ENCODE measurements at places on chromosomes 4 and X.
A peak's percentile ranks its signal among the peaks of the same experiment; 100 is the strongest.

DNA sequence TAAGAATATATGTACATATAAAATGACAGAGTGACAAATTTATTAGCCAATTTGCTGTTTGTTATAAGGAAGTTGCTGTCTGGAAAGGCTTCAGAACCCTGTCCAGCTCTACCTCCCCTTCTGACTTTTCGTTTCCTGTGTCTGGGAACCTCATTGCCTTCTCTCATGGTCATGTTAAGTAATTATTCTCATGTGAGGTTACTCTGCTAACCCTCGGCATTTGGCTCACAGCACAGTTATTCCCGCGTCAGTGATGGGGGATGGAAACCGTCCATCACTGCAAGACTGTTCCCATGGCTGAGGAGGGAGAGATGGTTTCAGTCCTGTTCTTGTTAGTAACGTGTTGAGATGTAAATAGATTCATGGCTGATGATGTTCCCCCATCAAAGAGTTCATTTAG lies 11.9 kb downstream of the EDNRA start:
- peak; percentile 70 for DNase-seq

- DNase-seq, result no peak
Observed at GRCh38 chr4:87055311-87055710, 120.5 kb downstream of the AFF1 start.

DNA sequence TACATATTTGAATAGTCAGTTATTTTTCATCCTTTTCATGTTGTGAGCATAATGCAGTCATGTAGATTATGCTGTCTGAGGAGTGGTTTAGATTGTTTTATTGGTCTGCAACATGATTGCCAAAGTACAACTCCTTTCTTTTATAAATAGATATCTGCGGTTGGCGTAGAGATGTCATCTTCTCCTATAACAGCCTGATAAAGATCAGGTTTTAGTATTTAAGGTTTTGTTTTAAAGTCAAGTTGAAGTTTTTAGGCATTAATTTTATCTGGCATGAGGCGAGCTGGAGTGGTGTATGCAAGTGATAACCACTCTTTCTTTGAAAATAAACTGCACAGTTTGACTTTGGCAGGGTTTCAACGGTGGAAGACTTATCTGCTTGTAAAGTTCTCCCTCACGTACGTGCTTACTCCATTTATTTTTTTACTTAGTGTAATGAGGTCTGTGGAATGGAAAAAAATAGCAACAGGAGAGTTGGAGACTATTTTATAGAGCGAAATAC lies 126.3 kb downstream of the FBXO8 start:
- DNase-seq, result peak; percentile 90

DNA sequence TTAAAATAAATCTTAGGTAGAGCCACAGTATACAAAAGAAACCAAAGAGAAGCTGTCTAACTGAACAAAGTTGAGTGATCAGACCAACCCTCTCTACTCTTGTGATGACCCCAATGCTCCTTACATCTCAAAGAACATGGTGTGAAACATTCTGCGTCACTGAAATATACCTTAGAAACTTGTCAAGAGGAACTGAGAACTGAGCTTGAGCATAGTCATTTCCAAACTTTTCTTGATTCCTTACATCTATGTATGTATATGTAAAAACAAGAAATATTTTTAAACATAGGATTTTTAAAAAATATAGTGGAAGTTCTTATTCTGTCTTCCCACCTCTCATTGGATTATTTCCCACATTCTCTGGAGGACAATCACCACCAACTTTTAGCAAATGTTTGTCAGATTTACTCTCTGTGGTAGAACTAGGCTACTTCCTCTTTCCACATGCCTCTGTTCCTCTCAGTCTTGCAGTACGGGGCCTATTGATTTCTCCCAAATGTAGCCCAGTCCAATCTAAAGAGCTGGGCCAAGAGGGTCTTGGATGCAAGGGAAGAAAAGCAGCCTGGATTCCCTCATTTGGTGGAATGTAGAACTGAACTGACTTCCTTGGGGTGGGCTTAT lies 98.2 kb upstream of the HHIP start:
- DNase-seq, result no peak

DNA sequence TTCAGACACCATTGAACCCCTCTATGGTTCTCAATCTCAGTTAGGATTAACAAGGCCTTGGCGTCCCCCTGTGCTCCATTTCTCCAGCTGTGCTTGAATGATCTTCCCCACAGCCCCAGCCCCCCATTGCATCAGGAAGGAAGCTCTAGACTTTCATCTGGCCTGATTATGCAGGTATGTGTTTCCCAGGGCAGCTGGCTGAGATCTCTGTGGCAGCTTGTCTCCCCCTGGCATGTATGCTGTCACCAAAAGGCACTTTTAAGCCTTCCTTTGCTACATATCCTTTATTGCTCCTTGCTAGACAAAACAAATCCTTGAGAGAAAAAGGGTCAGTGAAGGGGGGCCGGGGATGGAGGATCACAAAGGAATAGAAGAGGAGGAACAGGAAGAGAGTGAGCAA lies 1056.0 kb upstream of the SLIT2 start:
- no peak for DNase-seq

DNA sequence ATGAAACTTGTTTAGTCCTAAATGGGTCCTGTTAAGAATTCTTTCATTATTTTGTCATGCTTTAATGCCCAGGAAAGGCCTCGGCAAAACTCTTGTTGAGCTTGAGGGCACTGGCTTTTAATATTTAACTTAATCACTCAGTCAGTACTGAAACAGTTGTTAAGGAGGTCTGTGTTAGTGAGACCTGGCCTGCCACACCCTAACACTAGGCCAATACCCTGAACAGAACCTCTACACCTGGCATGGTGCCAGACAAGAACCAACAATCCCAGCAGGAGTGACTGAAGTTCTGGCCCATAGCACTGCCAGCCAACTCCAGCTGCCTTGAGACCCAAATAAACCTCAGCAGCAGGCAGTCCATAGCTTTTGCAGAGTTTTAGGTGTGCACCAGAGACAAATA lies 85.7 kb upstream of the ITM2A start:
- DNase-seq, result no peak

DNA sequence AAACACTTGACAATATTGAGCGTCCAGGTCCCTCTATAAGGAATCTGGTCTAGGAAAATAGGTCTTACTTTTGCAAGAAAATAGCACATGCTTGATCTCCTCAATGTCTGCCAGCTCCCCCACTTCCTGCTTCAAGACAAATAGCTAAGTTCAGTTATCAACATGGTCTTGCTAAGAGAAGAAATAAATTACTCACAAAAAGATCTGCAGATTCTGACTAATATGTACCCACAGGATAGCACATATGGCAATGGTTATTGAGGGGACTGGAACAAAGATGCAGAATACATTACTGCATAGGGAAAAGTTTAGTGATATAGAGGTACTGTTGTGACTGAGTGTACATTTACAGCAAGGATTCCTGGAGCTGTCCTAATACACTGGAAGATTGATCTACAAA lies 457.5 kb upstream of the GRID2 start:
- no peak for DNase-seq

- DNase-seq, result peak; percentile 57
Observed at GRCh38 chr4:6523251-6523650, 50.8 kb upstream of the PPP2R2C start.

GRCh38 chr4:30429813-30430761 lies 290.1 kb upstream of the PCDH7 start:
- peak; percentile 86 for DNase-seq

DNA sequence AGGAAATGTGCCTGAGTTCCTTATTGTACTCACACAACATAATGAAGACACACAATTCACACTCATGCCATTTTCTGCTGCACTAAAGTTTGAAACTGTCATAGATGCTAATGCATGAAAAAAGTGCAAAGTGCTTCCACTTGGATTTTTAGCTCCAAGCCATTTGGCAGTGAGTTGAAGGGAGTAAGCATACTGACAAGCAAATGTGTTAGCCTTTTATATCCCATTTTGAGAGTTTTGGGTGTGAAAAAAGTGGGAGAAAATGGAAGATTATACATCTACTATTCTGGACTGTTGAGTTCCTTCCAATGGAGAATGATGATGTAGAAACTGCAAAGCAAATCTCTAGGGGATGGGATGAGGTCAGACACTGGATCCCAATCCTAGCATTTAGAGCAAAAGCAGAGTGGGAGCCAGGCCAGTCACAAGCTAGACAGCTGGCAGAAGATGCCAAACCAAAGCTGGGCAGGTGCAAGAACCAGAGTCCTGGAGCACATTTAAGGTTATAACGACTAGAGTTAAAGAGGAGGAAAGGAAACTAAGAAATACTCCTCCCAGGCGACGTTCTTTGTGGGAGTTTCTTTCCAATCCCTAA lies 216.8 kb downstream of the FBXO8 start:
- no peak for DNase-seq

- no peak for DNase-seq
Observed at GRCh38 chrX:50483283-50483682, 12.7 kb upstream of the DGKK start.

- DNase-seq, result no peak
Observed at GRCh38 chrX:15751155-15751819, 13.2 kb downstream of the CA5B start.

DNA sequence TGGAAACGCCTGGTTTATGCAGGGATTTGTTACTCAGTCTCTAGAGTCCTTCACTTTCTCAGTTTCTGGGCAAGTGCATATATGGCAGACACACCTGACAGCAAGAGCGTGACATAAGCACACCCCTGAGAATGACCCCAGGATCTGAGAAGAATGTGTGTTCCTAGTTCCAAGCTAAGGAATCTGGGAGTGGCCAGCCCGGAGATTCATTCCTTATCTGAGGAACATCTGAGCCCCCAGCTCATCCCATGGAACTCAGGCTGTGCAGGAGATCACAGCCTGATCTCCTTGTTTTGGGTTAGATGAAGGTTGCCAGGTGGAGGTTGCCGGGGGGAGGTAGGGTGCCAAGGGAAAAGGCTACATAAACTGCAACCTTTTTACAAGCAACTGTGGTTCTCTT lies 23.8 kb upstream of the KIAA0232 start:
- DNase-seq, result no peak

GRCh38 chr4:2931512-2932301 lies 31.5 kb downstream of the NOP14 start:
- DNase-seq, result no peak

DNA sequence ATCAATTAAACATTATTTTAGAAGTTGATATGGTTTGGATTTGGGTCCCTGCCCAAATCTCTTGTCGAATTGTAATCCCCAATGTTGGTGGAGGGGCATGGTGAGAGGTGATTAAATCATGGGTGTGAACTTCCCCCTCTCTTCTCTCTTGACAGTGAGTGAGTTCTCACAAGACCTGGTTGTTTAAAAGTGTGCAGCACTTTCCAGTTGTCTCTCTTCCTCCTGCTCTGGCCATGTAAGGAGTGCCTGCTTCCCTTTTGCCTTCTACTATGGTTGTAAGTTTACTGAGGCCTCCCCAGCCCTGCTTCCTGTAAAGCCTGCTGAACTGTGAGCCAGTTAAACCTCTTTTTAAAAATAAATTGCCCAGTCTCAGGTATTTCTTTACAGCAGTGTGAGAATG lies 141.4 kb downstream of the GALNTL6 start:
- peak; percentile 51 for DNase-seq

GRCh38 chr4:68360231-68360968 lies 10.5 kb upstream of the YTHDC1 start:
- no peak for DNase-seq

GRCh38 chrX:119477812-119478232 lies 9.6 kb downstream of the SLC25A5 start:
- DNase-seq, result peak; percentile 97

- DNase-seq, result no peak
Observed at GRCh38 chrX:121013897-121014455, 28.4 kb upstream of the CT47A1 start.

- DNase-seq, result no peak
Observed at GRCh38 chr4:52675111-52675510, 16.0 kb upstream of the USP46 start.

- DNase-seq, result no peak
Observed at GRCh38 chrX:31237189-31237588, 165.3 kb upstream of the FTHL17 start.

- no peak for DNase-seq
Observed at GRCh38 chrX:42832764-42833549, 55.0 kb upstream of the PPP1R2C start.

- no peak for DNase-seq
Observed at GRCh38 chrX:75155447-75155826, 646 bp downstream of the ABCB7 start.

GRCh38 chrX:22699581-22700091 lies 300.1 kb upstream of the DDX53 start:
- no peak for DNase-seq
